ENCODE measurements at places on chromosomes 16 and 17.

DNA sequence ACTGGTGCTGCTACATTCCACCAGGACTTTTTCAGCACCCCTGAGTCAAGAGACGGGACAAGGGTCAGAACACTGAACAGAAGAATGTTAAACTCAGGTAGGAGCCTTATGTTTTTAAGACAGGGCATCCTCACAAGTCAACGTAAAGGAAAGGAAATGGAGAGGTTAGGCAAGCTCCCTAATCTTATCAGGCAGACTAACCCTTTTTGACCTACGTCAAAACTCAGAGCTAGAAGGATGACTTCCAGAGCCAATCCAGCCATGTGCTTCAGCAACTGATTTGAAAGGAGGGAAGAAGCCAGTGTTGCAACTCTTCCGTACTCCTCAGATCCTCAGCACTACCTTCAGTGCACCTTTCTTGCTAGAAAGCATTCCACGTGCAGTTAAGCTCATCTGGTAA lies 46.8 kb downstream of the REXO5 start:
- no peak for DNase-seq

- no peak for DNase-seq
Measured at GRCh38 chr16:54923055-54923473, 7.6 kb upstream of the IRX5 start.

DNA sequence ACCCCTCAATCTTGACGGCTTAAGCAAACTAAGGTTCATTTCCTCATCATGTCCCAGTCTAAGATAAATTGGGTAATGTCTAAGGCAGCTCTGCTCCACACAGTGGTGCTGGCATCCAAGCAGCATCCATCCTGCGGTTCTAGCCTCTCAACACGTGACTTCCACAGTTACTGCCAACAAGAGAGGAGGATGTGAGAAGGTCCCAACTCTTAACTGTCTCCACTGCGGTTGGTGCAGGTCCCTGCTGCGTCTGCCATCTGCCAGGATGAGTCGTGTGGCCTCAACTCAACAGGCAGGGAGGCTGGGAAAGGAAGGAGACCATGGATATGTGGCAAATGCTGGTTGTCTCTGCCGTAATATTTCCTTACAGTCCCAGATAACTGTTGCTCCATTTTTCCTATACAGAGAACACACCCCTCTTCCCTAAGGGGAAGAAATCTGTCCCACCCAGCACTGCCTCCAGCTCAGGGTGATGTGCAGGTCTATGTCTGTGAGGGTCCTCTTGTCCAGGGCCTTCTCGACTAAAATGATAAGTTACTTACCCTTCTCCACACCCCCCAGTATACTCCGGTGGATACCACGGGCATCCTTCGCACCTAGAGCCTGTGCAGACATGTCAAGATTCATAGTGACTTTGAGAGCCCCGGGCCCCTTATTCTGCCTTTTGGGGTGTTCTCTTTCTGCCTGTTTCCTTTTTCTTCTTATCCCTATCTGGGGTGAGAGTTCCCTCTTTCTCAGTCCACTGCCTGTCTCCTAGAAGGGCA lies 64.7 kb downstream of the KCNJ18 start:
- DNase-seq = no peak

DNA sequence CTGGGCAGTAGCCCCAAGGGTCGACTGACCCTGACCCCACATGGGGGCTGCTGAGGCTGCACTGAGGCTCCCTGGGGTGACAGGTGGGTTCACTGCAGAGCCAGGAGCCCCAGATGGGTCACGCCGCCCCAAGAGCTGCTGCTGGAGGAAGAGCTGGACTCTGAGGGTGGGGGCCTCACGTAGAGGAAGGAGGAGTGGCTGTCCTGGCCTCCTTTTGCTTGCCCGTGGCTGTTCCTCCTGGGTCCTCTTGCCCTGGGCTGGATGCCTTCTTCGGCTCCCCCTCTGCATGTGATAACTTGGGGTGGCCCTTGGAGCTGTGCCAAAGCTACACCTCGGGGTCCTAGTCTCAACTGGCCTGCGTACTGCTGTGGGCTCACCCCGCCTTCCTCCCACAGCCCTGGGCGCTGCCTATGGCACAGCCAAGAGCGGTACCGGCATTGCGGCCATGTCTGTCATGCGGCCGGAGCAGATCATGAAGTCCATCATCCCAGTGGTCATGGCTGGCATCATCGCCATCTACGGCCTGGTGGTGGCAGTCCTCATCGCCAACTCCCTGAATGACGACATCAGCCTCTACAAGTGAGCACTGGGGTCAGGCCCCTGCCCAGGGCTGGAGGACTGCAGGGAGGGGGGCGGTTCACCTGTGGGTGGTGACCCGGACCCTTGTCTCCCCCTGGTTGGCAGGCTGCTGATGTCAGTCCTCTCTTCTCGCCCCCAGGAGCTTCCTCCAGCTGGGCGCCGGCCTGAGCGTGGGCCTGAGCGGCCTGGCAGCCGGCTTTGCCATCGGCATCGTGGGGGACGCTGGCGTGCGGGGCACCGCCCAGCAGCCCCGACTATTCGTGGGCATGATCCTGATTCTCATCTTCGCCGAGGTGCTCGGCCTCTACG lies 1.1 kb upstream of the AMDHD2 start:
- no peak for DNase-seq

- DNase-seq = no peak
Measured at GRCh38 chr17:42880776-42881310, 19.8 kb upstream of the G6PC1 start.

GRCh38 chr16:18013863-18014262 lies 322.7 kb downstream of the NPIPA8 start:
- no peak for DNase-seq

DNA sequence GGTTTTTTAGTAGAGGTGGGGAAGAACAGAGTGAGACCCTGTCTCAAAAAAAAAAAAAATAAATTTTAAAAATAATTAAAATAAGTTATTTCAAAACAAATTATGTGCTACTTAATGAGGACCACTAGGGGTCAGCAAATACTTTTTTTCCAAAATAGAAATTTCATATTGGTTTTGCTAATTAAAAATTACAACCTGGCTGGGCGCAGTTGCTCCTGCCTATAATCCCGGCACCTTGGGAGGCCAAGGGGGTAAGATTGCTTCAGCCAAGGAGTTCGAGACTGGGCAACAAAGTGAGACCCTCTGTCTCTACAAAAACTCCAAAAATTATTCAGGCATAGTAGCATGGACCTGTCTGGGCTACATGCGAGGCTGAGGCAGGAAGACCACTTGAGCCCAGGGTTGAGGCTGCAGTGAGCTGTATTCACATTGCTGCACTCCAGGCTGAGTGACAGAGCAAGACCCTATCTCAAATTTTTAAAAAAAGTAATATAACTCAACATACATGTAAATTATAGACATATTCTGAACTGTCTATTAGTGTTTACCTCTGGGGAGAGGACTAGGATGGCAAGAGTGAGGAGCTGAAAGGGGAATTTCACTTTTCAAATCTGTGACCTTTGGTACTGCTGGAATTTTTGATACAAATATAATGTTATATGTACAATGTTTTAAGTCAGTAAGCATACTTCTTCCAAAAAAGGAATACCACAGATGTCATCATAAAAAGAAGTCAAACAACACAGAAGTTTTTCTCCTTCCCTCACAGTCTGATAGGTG lies 8.1 kb downstream of the MEIOB start:
- peak; percentile 20 for DNase-seq

GRCh38 chr17:80106751-80107150 lies 5.4 kb downstream of the GAA start:
- no peak for DNase-seq

GRCh38 chr17:79614248-79614647 lies 3.4 kb upstream of the RBFOX3 start:
- DNase-seq = no peak

GRCh38 chr16:58462089-58462488 lies 37.9 kb upstream of the NDRG4 start:
- DNase-seq = no peak

DNA sequence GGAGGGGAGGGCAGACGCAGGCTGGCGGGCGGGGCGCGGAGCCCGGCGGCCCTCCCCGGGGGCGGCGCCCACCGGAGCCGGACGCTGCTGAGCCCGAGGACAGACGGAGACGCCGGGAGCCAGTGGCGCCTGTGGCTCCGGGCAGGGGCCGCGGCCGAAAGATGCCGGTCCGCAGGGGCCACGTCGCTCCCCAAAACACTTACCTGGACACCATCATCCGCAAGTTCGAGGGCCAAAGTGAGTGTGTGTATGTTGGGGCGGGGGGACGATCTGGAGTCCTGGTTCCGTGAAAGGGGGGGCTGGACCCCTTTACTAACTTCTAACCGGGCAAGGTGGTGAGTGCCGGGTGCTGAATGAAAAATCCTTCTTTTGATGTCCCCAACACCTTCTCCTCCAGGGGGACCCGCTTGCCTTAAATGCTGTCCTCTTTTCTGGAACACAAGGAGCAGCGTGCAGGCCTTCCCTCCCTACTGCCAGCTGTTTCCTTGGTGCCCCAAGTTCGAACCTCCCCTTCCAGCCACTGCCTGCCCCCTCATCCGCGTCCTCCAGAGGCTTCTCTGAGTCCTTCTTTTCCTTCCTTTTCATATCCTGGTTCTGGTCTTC lies at the start of gene KCNH6:
KCNH6 (plus strand) TSS at position 106 of the 603 bp plus-strand sequence; CDS start at position 162, 56 bp downstream.
- DNase-seq = no peak

GRCh38 chr16:28858421-28858820 lies 5.2 kb upstream of the SH2B1 start:
- no peak for DNase-seq

DNA sequence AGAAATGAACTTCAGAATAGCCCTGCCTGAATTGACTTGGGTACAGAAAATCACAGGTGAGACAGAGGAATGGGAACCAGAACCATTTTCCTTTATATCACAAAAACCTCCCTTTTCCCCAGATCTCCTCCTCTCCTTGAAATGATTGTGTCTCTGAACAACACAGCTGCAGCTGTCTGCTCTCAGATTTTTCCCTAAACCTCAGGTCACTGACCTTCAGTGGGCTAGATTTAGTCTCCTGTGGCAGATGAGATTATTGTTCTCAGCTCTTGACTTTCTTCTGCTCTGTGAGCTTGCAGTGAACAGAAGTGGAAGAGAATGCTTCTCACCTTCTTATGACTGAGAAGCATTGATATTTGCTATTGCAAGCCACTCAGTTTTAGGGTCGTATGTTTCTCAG lies 92.3 kb upstream of the FAM20A start:
- no peak for DNase-seq

DNA sequence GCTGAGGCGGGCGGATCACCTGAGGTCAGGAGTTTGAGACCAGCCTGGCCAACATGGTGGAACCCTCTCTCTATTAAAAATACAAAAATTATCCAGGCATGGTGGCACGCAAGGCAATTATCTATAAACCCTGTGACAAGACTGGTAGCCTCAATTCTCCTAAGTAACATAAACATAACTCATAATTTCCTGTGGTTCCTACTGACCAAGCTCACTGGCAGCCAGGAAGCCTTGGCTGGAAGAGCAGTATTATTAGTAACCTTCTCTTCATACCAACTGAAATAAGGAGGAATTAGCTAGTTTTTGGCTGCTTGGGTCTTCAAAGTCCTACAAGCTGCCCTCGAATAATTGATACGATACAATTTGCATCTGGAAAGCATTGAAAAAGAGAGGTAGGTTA lies 31.6 kb upstream of the LRRC37A3 start:
- DNase-seq = no peak

- no peak for DNase-seq
Measured at GRCh38 chr16:65176603-65177002, 54.7 kb upstream of the CDH11 start.

- DNase-seq = no peak
Measured at GRCh38 chr16:87487361-87487924, 5.4 kb downstream of the ZCCHC14 start.

DNA sequence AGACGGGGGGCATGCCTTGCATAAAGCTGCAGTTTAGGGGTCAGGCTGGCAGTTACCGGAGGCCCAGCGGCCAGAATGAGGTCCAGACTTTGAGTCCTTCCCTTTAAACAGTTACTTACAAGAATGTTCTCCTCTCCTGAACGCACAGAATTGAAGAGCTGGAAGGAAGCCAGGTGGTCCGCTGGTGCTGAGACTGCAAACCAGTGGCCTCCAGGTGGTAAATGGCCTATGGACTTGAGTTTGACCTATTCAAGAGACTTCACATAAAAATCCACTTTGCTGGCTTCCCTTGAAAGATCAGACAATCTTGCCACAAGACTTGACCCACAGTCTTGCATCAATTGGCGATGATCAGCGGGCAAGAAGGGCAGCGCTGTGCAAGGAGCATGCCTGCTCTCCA lies 14.7 kb upstream of the SEZ6 start:
- DNase-seq = no peak

- DNase-seq = no peak
Measured at GRCh38 chr17:49337884-49338283, 24.2 kb downstream of the ZNF652 start.

DNA sequence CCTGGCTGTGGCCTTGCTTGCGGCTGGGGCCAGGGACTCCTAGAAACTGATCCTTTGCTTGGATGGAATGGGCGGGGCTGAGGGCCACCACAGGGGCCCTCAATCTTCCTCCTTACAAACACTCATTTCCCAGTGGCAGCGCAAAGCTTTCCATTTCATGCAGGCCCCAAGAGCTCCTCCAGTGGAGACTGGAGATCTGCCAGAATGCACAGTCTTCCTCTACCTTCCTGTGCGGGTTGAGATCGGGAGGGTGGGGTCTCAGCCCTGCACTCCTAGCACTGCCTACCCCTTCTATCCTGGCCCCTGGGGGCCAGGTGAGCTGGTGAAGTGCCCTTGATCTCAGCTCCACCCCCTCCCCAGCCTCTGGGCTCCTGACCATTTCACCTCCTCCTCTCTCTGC lies 1.7 kb downstream of the NRN1L start:
- no peak for DNase-seq

- no peak for DNase-seq
Measured at GRCh38 chr16:27515874-27516353, 33.8 kb downstream of the GTF3C1 start.

- no peak for DNase-seq
Measured at GRCh38 chr16:24668481-24669061, 60.9 kb upstream of the TNRC6A start.

DNA sequence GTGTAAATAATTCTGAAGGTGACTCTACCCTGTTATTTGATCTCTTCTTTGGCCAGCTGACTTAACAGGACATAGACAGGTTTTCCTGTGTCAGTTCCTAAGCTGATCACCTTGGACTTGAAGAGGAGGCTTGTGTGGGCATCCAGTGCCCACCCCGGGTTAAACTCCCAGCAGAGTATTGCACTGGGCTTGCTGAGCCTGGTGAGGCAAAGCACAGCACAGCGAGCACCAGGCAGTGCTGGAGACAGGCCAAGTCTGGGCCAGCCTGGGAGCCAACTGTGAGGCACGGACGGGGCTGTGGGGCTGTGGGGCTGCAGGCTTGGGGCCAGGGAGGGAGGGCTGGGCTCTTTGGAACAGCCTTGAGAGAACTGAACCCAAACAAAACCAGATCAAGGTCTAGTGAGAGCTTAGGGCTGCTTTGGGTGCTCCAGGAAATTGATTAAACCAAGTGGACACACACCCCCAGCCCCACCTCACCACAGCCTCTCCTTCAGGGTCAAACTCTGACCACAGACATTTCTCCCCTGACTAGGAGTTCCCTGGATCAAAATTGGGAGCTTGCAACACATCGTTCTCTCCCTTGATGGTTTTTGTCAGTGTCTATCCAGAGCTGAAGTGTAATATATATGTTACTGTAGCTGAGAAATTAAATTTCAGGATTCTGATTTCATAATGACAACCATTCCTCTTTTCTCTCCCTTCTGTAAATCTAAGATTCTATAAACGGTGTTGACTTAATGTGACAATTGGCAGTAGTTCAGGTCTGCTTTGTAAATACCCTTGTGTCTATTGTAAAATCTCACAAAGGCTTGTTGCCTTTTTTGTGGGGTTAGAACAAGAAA lies 5.1 kb downstream of the STH start:
- DNase-seq = no peak

Data from SK-N-MC (cell line).